ENCODE measurements at places on chromosomes 6 and 20.

- no peak for DNase-seq
These were observed 944.7 kb downstream of the PHF3 start for GRCh38 chr6:64580346-64580745.

DNA sequence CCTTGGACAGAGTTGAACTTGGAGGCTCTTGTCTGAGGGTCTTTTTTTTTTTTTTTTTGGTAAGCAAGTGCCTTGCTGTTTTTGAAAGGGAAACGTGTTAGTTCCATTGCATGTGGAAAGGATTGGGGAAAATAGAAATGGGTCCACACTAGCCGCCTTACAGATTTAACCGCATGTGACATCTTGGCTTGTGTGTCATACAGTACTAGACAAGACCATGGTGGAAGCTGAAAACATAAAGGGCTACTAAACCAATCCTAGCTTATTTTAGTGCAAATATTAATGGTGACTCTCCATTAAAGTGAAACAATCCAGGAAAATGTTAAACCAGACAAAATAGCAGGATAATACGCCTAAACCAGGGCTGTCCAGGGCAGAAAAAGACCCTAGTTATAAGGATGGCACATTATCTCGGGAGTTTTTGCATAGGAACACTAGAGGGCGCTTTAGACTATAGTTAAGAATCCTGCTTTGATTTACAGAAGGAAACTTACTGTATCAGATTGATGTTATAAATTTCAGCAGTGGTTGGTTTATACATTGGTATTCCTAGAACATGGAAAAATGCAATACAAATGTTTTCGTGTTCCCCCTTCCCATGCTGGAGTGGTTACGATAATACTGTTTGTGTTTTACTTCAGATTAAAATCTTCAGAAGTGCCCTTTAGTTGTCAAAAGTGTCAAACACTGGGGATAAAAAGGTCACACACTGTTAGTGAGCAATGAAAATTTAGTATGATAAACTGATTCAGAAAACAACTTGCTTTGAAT is 59.8 kb upstream of the DEK start:
- DNase-seq, result no peak

DNA sequence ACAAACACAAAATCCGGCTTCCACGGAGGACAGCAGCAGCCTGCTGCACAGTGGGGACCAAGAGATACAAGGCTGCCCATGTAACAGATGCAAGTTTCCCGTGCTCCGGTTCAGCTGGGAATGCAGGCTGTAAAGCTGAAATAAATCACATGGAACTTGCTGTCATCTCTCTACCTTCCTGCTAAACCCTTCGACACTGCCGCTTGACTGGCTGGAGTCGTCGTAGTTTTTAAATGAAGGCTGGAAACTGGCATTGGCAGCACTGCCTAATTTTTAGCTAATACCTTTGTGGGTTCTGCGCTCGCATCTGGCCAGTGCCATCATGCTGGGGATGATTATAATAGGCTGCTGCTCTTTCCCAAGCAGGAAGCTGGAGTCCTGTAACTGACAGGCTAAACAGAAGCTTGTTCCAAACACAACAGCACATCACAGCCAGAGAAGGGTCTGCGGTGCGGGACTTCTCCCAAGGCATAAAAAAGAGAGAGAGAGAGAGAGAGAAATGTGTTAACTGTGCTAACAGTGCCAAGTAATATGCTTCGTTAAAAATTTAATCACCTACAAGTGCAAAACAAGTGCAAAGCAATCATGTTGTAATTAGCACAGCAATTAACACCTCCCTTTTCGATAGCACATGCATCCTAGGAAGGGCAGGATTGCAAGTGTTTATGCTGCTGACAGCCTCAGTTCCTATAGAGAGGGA is 146.1 kb downstream of the TFAP2A start:
- DNase-seq, result no peak

DNA sequence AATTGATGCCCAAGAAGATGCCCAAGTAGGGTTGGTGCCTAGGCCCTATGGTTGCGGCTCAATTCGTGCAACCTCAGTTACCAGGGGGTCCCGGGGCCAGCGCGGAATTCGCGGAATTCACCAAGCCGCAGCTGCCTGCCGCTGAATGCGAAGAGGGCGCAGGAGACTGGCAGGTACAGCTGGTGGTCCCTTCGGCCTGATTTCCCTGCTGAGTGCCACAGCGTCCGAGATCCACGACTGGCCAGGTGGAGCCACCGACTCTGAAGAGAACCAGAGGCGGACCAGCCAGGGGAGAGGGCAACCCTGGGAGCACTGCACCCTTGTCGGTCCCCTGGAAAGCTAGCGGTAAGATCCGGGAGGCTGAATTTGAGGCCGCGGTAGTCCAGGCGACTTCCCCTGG is 6.8 kb upstream of the TFAP2D start:
- no peak for DNase-seq

DNA sequence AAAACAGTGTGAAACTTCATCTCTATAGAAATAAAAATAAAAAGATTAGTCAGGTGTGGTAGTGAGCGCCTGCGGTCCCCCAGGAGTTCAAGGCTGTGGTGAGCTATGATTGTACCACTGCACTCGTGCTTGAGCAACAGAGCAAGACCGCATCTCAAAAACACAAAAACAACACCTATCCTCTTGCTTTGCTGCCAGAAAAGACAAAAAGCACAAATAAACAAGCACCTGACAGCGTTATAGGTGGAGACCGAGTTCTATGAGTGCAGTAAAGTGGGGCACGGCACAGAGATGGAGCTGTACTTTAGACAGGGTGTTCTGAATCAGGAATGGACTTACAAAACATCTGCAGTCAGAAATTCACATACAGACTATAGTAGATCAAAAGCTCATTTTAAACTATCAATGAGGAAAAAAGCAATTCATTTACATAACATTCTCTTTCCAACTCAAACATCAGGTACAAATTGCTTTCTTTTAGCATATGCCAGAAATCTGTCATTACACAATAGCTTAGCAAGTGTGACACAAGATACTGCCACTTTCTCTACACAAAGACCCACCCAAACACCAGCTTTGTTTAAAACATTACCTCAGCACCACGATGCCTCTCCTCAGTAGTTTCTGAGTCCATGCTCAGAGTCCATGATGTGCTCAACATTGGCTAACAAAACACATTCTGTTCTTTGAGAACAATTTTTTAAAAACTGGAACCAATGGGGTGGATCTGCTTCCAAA is 10.1 kb downstream of the EZR start:
- no peak for DNase-seq

- DNase-seq, result no peak
These were observed 28.2 kb downstream of the TBC1D32 start for GRCh38 chr6:121305957-121306607.

GRCh38 chr20:32231245-32231644 is 23.6 kb downstream of the POFUT1 start:
- DNase-seq, result no peak

GRCh38 chr6:170038251-170038650 is 252.6 kb downstream of the DLL1 start:
- DNase-seq, result no peak

DNA sequence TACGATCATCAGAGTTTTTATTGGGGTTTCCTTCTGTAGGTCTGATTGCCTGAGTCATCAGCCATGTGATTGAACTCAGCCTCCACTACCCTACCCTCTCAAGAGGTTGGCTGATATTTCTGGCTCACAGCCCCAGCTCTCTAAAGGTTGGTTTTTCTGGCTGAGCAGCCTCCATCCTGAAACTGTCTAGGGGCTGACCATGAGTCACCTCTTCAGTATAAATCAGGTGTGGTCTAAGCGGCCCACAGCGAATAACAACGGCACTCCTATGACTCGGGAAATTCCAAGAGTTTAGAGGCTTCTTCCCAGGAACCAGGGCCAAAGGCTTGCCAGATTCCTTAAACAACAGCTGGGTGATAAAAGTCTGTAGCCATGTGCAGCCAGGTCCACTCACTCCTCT is 115.5 kb downstream of the SOD2 start:
- no peak for DNase-seq

DNA sequence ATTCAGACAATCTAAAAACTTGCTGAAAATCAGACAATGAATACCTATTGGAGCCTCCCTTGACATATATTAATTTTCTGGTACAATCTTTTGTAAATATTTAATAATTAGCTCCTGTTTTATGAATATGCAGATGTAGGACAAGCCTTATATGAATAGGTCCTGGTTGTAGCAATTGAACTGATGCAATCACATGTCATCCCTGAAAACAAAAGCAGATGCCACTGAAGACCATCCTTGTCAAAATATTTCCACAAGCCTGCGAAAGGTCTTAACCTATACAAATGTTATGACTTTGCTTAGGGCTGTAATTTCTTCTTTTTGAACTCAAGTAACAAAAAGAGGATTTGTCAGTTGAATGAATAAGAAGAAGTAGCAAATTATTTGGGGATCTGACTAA is 722.1 kb downstream of the EYS start:
- DNase-seq, result no peak

DNA sequence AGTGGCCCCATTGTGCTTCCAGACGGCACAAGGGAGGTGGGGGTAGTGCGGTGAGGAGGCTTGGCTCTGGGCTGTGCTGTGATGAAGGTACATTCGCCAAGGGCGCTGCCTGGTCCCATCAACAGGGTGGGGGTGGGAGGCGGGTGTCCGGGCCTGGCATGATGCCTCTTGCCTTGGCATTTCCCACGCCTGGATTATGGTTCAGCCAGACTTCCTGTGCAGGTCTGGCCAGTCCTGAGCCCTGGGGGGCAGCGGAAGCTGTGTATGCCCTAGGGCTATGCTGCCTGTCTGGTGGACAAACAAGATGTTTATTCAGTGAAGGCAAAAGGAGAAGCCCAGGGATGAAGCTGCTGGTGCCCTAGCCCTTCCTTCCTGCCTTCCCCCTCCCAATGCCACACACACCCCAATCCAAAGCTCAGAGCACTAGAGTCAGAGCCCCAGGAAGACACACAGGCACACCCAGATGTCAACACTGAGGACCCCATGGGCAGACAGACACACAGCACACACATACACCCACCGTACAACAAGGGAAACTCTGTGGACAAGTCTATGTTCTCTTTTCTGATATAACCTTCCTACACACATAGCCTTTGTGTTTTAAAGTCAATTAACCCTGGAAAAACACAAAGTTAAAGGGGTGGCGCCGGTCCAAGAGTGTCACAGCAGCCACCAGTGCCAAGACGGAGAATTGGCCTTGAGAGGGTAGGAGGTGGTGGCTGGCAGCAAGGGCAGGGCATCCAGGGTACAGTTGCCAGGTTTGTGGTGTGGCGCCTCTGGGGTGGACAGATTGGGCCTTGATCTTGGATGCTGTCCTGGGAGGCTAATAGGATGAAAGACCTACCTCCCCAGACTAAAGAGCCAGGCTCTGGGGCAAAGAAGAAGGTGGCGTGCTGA is 54.7 kb upstream of the SAYSD1 start:
- no peak for DNase-seq

GRCh38 chr6:14464055-14464454 is 346.5 kb downstream of the CD83 start:
- no peak for DNase-seq

GRCh38 chr6:39956936-39957335 is 22.7 kb upstream of the MOCS1 start:
- no peak for DNase-seq

DNA sequence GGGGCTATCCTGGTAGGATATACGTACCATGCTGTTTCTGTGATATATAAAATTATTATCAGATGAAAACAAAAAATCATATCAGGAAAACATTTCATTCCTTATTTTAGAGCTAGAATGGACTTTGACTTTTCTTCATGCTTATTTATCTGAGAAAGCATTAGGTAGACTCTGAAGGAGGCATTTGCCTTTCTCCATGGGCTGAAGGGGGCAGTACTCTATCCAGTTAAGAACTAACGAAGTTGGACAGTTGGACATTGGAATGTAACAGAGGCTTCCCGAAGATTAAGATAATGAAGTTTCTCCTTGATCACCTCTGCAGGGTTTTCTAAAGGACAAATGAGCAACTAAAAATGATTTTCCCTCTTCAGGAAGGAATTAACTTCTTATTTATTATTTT is 233.9 kb downstream of the SAMD5 start:
- DNase-seq, result no peak

GRCh38 chr20:57108742-57109570 is 157.5 kb downstream of the BMP7 start:
- DNase-seq, result no peak

- DNase-seq, result peak; percentile 79
These were observed 664 bp upstream of the BAG6 start for GRCh38 chr6:31652925-31653724.

DNA sequence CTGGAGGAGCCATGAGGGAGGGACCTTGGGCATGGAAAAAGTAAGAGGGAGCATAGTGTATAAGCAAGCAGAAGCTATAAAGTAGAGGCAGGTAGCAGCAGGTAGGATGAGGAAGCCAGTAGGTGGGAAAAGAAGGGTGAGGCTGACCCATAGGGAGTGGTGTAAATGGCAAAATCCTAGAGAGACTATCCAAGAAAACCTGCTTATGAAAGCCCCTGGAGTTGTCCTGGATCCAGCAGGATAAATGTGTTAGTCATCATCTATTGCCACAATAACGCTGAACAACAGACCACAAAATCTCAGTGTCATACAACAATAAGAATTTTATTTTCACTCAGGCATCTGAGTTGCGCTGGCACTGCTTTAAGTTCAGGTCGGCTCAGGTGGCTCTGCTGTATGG is 30.2 kb downstream of the CHD6 start:
- no peak for DNase-seq

DNA sequence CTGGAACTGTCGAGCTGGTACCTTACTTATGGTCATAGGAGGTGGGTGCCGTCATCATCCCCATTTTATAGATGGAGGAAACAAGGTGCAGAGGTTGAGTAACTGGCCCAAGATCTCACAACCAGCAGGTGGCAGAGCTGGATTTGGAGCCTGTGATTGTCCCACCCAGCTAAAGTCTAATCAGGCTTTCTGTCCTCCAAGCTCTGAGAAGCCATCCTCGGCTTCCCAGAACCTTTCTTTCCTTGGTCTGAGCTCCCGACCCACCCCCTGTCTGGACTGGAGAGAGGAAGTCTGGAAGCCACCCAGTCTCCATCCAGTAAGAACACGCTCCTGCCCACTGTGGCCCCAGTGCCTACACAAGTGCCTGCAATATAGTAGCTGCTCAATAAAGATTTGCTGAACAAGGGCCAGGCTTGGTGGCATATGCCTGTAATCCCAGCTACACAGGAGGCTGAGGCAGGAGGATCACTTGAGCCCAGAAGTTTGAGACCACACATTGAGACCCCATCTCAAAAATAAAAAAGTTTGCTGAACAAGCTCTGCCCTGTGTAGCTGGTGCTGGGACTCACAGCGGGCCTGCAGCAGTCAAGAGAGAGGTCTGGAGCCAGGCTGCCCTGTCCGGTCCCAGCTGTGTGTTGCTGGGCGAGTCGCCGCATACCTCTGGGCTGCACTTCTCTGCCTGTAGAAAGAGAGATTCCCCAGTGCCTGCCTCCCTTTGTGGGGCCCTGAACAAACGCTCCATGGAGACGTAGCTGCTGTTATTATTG is 32.5 kb upstream of the DLGAP4 start:
- DNase-seq, result no peak

GRCh38 chr20:37359836-37360235 is 13.9 kb downstream of the SRC start:
- DNase-seq, result no peak

GRCh38 chr6:34816635-34817301 is 24.9 kb downstream of the BLTP3A start:
- DNase-seq, result no peak

GRCh38 chr6:6908121-6908520 is 199.6 kb upstream of the RREB1 start:
- no peak for DNase-seq

GRCh38 chr20:50550531-50550930 is 40.3 kb downstream of the PTPN1 start:
- no peak for DNase-seq

GRCh38 chr6:28488916-28489365 is 26.7 kb downstream of the GPX6 start:
- DNase-seq, result peak; percentile 4

- no peak for DNase-seq
These were observed 1158.7 kb upstream of the EYS start for GRCh38 chr6:66865771-66866170.

Measured in stimulated activated CD4-positive, alpha-beta T cell treated with anti-CD3 and anti-CD28 coated beads, Interleukin-15, amount 100 ng/mL, for 48 hours (primary cell).